ENCODE measurements at places on chromosomes 5 and 9.
A peak's percentile ranks its signal among the peaks of the same experiment; 100 is the strongest.

DNA sequence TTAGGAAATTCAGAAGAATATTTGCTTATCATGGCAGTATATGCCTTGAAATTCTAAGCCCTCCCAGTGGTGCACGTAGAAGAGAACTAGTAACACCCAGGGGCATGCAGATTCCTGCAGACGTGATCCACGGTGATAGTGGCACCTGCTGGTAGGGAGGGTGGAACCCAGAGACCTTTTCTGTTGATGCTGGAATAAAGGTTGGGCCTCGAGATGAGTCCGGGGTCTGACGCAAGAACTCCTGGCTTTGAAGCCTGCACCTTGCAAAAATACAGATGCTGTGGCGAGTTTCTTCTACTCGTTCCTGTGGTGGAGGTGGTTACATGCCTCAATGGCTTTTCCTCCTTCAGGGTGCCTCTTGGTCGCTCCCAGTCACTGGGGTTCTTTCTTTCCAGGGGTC, 39.5 kb upstream of the PHF2 start:
- DNase-seq, result no peak

GRCh38 chr5:54676481-54677340, 159.2 kb downstream of the SNX18 start:
- DNase-seq, result no peak

DNA sequence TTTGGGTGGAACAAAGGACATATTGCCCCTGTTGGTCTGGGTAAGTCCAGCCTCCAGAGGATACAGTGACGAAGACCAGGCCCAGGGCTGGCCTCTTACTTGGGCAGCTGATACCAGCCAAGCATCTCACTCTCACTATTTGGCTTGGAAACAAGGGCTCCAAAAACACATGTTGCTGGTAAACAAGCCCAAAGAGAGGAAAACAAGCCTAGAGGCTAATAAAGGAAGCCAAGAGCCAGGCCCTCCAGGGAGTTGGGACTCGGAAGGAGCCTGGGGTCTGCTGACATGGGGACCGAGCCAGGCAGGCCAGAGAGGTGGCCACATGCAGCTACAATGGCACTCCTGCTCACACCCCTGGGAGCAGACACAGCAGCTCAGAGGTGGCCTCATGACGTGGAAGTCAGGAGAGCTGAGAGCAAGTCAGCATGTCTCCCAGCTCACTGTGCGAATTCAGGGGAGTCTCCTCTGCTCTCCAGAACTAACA, 5.7 kb downstream of the SPARC start:
- no peak for DNase-seq

- DNase-seq, result peak; percentile 26
These were observed 42.5 kb downstream of the RALGPS1 start for GRCh38 chr9:126956917-126957686.

DNA sequence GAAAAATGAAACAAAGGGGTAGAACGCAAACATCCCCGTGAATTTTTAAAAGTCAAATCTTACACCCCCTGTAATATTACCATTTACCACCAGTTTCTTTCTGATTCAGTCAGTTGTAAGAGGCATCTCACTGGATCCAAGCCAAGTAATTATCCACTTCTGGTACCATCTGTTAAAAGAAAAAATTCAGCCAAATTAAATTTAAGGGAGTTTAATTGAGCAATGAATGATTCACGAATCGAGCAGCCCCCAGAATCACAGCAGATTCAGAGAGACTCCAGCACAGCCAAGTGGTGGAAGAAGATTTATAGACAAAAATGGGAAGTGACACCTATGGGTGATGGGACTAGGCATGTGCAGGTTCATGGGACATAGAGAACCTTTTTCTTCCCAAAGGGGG, 29.9 kb upstream of the MTMR12 start:
- no peak for DNase-seq

- no peak for DNase-seq
These were observed 265.2 kb downstream of the DMAC1 start for GRCh38 chr9:7534211-7534935.

- no peak for DNase-seq
These were observed at the start of gene HAPLN1 for GRCh38 chr5:83720836-83721537. TSS of gene HAPLN1 (minus strand) at chr5:83720855. CDS start at chr5:83673523, 47,332 bp downstream.

DNA sequence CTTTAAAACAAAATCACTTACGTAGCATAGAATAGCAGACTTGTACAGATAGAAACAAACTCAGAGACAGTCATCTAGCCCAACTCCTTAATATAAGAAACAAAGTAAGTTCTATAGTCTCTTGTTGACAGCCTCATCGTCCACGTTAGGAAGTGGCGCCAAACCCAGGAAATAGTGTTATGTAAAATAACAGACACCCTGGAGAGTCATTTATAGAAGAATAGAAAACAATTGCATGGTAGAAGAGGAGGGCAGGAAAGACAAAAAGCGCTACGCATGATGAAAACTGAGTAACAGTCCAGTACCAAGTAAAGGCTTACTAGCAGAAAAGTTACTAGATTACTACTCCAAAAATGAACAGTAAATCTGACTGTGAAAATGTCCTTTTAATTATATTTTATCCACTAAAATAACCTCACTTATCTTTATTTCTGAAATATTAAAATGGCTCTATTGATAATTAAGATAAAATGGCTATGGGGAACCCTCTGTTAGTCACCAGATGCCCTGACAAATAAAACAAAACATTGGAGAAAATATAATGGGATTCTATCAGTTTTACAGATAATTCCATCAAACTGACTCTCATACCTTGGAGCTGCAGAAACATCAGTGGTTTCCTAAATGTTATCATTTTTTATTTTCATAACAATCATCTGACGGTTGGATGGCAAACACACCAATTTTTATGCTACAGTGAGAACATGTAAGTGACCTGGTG, 434.0 kb upstream of the C9orf72 start:
- no peak for DNase-seq
